ENCODE measurements at places on chromosomes 4 and X. TPM values are rescaled to one million over a fixed set of nuclear protein-coding genes. Genes with fewer than 3 reads are reported as not detected.

GRCh38 chrX:64169988-64170387, 35.5 kb downstream of the AMER1 start:
- H3K27me3 ChIP-seq = no peaks in the 10 kb centered on the region
- no peak overlapping the region for H3K27ac ChIP-seq
- H3K4me1 ChIP-seq = no peaks in the 10 kb centered on the region
- H3K4me3 ChIP-seq = no peak overlapping the region

DNA sequence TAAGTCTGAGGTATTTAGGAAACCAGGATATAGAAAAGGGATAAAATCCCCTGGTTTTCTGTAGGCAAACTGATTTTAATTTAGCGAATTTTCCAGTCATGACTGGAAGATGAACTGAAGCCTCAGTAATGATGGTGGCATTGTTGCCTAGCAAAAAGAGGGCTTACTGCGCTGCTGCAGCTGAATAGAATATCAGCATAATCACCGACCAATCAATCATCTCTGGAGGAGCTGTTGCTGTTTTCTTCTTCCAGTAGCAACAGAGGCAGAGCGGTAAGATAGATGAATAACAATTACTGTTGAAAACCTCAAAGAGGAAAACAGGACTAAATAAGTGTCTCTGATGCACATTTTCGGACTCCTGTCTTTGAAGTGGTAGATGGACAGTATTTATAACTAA, 86.2 kb downstream of the FAM133A start:
- H3K27me3 ChIP-seq = no peaks in the 10 kb centered on the region
- H3K4me3 ChIP-seq = no peak overlapping the region
- no peaks in the 10 kb centered on the region for H3K36me3 ChIP-seq
- H3K27ac ChIP-seq = no peak overlapping the region

- no peaks in the 10 kb centered on the region for H3K4me1 ChIP-seq
- H3K36me3 ChIP-seq = no peaks in the 10 kb centered on the region
- peak overlapping the region; percentile 48 for H3K27ac ChIP-seq
- H3K27me3 ChIP-seq = no peaks in the 10 kb centered on the region
- no peak overlapping the region for H3K4me3 ChIP-seq
Observed at GRCh38 chrX:102765217-102765616, 44.7 kb downstream of the GPRASP3 start.

The CT47B1 gene
- total RNA-seq = not detected

The HAUS7 gene
- total RNA-seq = 17.7 TPM

DNA sequence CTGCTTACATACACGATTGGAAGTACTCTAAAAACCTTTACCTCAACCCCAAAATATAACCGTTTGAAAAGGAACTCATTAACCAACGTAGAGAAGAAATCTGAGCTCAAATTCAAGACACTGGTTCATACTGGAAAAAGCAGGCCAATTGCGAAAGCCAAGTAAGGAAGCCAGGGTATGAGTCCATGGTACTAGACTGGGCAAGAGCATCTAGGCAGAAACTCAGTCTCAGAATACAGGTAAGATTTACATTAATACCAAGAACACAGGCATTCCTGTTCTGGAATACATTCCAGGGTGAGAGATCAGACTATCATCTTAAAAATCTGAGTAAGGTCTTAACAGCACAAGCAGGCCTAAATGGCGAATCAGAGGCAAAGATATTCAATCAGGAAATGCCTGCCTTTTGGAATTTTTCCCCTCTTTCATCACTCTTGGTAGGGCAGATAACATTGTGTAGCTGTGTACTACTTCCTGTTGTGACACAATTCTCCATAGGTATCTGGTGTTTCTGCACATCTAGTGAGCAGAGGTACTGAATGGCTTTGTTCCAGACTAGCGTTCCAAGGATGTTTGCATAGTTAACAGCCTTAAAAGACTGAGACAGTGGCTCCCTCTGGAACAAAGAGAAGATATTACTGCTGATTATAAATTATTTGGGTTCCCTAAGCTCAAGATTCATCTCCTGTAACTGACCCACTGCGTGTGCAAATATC, 311.3 kb downstream of the PCDH19 start:
- no peak overlapping the region for H3K4me3 ChIP-seq
- no peaks in the 10 kb centered on the region for H3K36me3 ChIP-seq
- H3K27ac ChIP-seq = no peak overlapping the region

DNA sequence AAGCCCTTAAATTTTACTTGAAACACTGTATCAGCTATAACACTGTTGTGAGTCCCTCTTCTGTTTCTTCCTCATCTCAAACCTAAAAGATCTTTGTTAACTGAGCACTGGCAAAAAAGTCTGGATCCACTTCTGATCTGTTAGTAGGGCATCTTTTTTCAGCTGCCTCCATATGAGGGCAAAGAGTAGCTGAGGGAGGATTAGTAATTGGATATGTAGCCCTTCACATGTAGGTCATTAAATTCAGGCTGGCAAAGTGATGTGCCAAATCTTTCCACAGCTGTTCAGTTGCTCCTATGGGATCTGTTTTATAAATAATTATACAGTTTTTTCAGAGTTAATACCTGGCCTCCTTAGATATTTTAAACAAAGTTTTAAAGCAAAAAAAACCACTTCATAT, 1.1 kb upstream of the TRMT10A start:
- H3K27me3 ChIP-seq = no peaks in the 10 kb centered on the region
- no peaks in the 10 kb centered on the region for H3K36me3 ChIP-seq
- H3K4me3 ChIP-seq = no peak overlapping the region
- no peak overlapping the region for H3K27ac ChIP-seq

The LINC00632 gene
- total RNA-seq = 140 TPM

The UBL4A gene
- total RNA-seq = 30.2 TPM

- no peak overlapping the region for H3K4me3 ChIP-seq
- no peak overlapping the region for H3K27ac ChIP-seq
- no peaks in the 10 kb centered on the region for H3K36me3 ChIP-seq
Observed at GRCh38 chr4:41638203-41638602, 100.2 kb downstream of the LIMCH1 start.

DNA sequence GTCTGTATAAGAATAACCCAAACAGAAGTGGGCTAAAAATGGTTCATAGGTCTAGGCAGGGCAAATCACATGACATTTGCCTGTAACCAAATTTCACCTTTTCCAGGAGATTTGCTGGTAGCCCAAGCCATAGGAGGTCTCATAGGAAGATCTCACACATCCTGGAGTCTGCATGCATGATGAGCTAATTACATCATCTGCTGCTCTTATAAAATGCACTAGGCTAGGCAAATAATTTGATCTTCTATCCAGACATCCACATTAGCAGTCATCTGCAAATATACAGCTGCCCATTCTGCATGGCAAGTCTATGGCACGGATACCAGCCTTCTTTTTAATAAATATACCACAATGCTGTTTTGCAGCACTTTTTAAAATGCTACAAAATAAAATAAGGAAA, 87.2 kb downstream of the MAPK10 start:
- H3K4me3 ChIP-seq = no peak overlapping the region
- H3K36me3 ChIP-seq = no peaks in the 10 kb centered on the region
- peaks cover 6% of the 10 kb centered on the region for H3K4me1 ChIP-seq
- no peak overlapping the region for H3K27ac ChIP-seq
- DNase-seq = no peak
- H3K27me3 ChIP-seq = no peaks in the 10 kb centered on the region

DNA sequence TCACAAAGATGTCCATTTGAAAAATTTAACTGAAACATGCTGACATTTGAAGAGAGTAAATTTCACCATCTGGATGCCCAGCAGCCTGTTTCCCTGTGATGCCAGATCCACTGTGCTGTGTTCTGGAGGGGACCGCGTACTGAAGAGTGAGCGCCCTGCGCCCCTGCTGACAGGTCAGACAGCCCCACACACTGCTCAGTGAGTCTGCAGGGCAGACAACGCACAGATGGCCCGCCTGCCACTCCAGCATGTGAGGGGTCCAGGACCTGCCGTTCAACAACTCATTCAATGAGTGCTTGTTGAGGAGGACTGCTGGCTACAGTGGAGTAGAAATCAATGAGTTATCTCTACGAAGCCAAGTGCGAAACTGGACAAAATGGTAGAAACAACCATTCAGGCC, 49.2 kb downstream of the FGFRL1 start:
- DNase-seq = no peak
- no peak overlapping the region for H3K27ac ChIP-seq
- H3K36me3 ChIP-seq = no peaks in the 10 kb centered on the region
- H3K4me1 ChIP-seq = no peaks in the 10 kb centered on the region
- H3K27me3 ChIP-seq = no peaks in the 10 kb centered on the region
- no peak overlapping the region for H3K4me3 ChIP-seq

GRCh38 chr4:38837849-38838248, 18.8 kb downstream of the TLR6 start:
- no peak overlapping the region for H3K27ac ChIP-seq
- H3K4me3 ChIP-seq = no peak overlapping the region
- H3K36me3 ChIP-seq = no peaks in the 10 kb centered on the region

GRCh38 chr4:124025000-124025399, 628.4 kb downstream of the SPRY1 start:
- H3K4me3 ChIP-seq = no peak overlapping the region
- no peaks in the 10 kb centered on the region for H3K27me3 ChIP-seq
- no peaks in the 10 kb centered on the region for H3K36me3 ChIP-seq
- H3K4me1 ChIP-seq = peaks cover 6% of the 10 kb centered on the region
- DNase-seq = no peak
- no peak overlapping the region for H3K27ac ChIP-seq

- H3K27ac ChIP-seq = no peak overlapping the region
- H3K27me3 ChIP-seq = no peaks in the 10 kb centered on the region
- peaks cover 12% of the 10 kb centered on the region for H3K4me1 ChIP-seq
- DNase-seq = no peak
- no peaks in the 10 kb centered on the region for H3K36me3 ChIP-seq
Observed at GRCh38 chrX:41082783-41083182, 2.5 kb upstream of the USP9X start.

- H3K27ac ChIP-seq = no peak overlapping the region
- no peak overlapping the region for H3K4me3 ChIP-seq
- H3K27me3 ChIP-seq = no peaks in the 10 kb centered on the region
Observed at GRCh38 chr4:182242787-182243186, 415 bp upstream of the TENM3 start.

DNA sequence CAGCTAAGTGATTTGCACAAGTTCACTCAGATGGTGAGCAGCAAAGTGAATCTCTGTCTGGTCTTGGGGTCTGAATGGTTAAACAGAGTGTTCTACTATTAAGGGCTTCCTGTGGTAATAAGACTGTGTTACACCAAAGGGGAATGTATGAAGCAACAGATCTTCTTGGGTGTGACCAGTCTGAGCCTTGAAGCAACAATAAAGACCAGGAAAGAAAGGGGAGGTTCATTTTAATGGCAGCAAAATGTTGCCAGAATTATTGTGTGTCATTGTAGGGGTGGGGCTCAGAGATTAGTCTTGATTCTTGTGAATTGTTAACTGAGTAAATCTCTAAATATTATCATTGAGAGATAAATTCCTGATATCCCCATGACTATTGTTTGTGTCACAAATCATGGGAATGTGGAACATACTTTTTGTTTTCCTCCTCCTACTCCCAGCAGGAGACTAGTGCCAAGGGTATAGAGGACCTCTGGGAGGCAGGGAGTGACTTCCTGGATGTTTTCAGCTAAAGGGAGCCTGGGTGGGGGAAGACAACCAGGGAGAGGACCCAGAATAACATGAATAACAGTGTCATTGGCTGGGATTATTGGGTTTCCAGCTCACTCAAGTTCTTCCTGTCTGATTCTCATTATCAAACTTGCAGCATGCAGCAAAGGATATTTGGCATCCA, 141.4 kb upstream of the PAK3 start:
- no peak for DNase-seq
- H3K36me3 ChIP-seq = no peaks in the 10 kb centered on the region
- H3K27me3 ChIP-seq = no peaks in the 10 kb centered on the region

DNA sequence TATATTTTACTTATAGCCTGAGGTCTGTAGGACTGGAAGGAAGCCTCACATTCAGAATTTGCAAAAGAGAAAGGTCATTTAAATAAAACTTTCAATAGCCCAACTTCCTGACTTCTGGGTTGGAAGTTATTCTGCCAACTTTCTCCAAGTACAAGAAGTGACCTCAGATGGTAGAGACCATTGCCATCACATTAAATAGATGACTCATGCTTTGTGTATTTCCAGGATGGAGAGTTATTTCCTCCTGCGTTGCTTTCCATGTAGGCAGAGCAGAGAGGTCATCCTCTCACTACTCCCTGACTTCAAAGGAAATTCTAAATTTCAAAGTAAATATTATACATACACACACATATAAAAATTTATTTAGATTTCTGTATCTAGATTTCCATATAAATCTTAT, 73.0 kb upstream of the NR3C2 start:
- H3K36me3 ChIP-seq = no peaks in the 10 kb centered on the region
- H3K27ac ChIP-seq = no peak overlapping the region
- no peaks in the 10 kb centered on the region for H3K27me3 ChIP-seq
- no peak overlapping the region for H3K4me3 ChIP-seq

GRCh38 chr4:141705048-141705746, 68.8 kb downstream of the IL15 start:
- no peaks in the 10 kb centered on the region for H3K4me1 ChIP-seq
- no peaks in the 10 kb centered on the region for H3K36me3 ChIP-seq
- no peaks in the 10 kb centered on the region for H3K27me3 ChIP-seq
- H3K4me3 ChIP-seq = no peak overlapping the region
- H3K27ac ChIP-seq = no peak overlapping the region
- DNase-seq = no peak

Measured in vagina (tissue), 2 donors.